A549 treated with RU486 at 1 μM for 4 hours (cell line): ENCODE measurements at places on chromosomes 5 and 9. TPM values are rescaled to one million over a fixed set of nuclear protein-coding genes. Genes with fewer than 3 reads are reported as not detected.

Gene ACOT12
- 0.17 TPM in 1 of 5 replicates, not detected in the others for total RNA-seq

Gene CARD19
- total RNA-seq, result 47.7 to 65.7 TPM (median 63.9 TPM) in 5 replicates

Gene C1QTNF3
- total RNA-seq, result 0.12 to 0.59 TPM (median 0.17 TPM) in 4 of 5 replicates, not detected in the other

Gene FGF18
- total RNA-seq, result 0.30 to 1.00 TPM (median 0.51 TPM) in 5 replicates

Gene PCDHGC5
- total RNA-seq, result 0.02 to 0.09 TPM in 2 of 5 replicates, not detected in the others

Gene ENG
- 0.07 to 0.37 TPM (median 0.26 TPM) in 5 replicates for total RNA-seq

Gene BARHL1
- not detected in 5 replicates for total RNA-seq

Gene C9orf50
- total RNA-seq, result 0.14 TPM in 1 of 5 replicates, not detected in the others

Gene GOLGA1
- 9.1 to 11.1 TPM (median 10.7 TPM) in 5 replicates for total RNA-seq

Gene PCDHA6
- total RNA-seq, result 0.05 to 0.06 TPM (median 0.05 TPM) in 3 of 5 replicates, not detected in the others

Gene RMI1
- total RNA-seq, result 4.5 to 12.9 TPM (median 10.9 TPM) in 5 replicates

Gene NPR3
- total RNA-seq, result 14.8 to 22.0 TPM (median 20.2 TPM) in 5 replicates

Gene ANKRD31
- total RNA-seq, result 0.05 to 0.07 TPM (median 0.06 TPM) in 4 of 5 replicates, not detected in the other

Gene ANXA1
- 1,170 to 1,524 TPM (median 1,352 TPM) in 5 replicates for total RNA-seq

Gene GRIN3A
- not detected in 5 replicates for total RNA-seq

Gene NCS1
- 33.8 to 56.4 TPM (median 45.8 TPM) in 5 replicates for total RNA-seq

Gene DMGDH
- total RNA-seq, result not detected in 5 replicates

Gene IRX2
- total RNA-seq, result 1.0 to 1.7 TPM (median 1.5 TPM) in 5 replicates

Gene MAT2B
- 41.6 to 53.9 TPM (median 48.5 TPM) in 5 replicates for total RNA-seq

Gene CCDC152
- not detected in 5 replicates for total RNA-seq

Gene SLC4A9
- not detected in 5 replicates for total RNA-seq

Gene SHLD3
- 1.5 to 3.6 TPM (median 2.2 TPM) in 5 replicates for total RNA-seq

Gene FOXD4L6
- 0.11 TPM in 1 of 5 replicates, not detected in the others for total RNA-seq

Gene ELAVL2
- 0.10 to 0.19 TPM in 2 of 5 replicates, not detected in the others for total RNA-seq

Gene IL13
- 0.07 to 0.24 TPM in 2 of 5 replicates, not detected in the others for total RNA-seq

Gene KCNIP1
- total RNA-seq, result not detected in 5 replicates

Gene SAXO1
- total RNA-seq, result not detected in 5 replicates

Gene SH3TC2
- 0.24 to 0.64 TPM (median 0.56 TPM) in 5 replicates for total RNA-seq

Gene PTPRD
- total RNA-seq, result 0.11 to 0.49 TPM (median 0.35 TPM) in 5 replicates

Gene BNC2
- 4.2 to 6.3 TPM (median 5.1 TPM) in 5 replicates for total RNA-seq

Gene CSF2
- 0.27 to 0.79 TPM (median 0.50 TPM) in 5 replicates for total RNA-seq
